ENCODE measurements at places on chromosomes 4 and X. TPM values are rescaled to one million over a fixed set of nuclear protein-coding genes. Genes with fewer than 3 reads are reported as not detected.

DNA sequence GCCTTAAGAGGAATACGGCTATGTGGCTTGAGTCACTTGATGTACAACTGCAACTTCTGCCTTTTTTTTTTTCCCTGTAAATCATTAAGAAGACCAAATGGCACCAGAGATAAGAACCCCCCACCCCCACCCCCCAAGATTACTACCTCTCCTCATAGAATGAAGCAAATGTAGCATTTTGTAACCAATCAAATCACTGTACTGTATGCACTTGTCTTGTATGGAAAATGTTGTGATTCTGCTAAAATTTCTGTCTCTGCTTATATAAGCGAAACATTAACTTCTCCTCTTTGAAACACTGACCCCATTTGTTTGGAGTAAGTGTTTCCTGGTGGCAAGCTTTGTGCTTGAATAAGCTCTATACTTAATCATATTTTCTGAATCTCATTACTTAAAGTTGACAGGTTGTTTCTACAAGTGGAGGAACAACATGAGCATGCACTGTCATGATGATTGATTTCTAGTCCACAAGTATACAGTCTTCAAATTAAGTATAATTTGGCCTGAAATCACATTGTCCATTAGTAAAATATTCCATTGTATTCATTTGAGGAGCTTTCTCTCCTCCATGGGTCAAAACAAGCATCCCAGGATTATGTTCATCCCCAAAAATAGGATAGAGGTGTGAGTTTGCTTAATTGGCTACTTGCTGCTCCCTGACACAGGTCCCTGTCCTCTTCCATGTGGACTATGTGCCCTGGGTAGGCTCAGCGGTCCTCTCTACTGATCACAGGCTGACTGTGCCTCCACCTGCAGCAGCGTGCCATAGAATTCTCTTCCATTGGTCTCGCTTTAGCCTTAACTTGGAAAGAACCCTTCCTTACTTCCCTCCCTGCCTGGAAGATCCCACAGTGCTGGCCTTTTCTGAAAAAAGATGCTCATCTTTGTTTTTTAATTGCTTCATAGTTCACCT, 104.0 kb upstream of the BMP2K start:
- no peak overlapping the region for H3K27ac ChIP-seq
- no peaks in the 10 kb centered on the region for H3K36me3 ChIP-seq
- no peak for DNase-seq
- peaks cover 13% of the 10 kb centered on the region for H3K27me3 ChIP-seq

Gene ADH1A
- not detected for total RNA-seq

Gene CPE
- total RNA-seq = 0.18 TPM

DNA sequence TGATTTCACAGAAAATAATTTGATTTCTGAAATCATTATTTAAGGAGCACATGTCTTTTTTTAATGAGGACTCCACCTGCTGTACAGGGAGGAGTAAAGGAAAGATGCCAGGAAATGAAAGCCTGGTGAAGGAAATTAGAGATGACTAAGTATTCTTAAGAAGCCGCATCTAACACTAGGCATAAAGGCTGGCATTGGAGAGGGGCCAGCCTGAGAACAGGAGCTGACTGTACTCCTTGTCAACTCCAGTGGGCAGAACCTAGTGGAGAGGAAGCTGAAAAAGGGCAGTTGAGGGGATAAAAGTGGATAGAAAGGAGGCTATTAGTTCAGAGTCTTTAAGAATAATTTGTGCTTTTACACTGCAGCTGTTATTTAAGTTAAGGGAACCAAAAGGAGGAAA, 393.0 kb downstream of the PPP1R2C start:
- no peaks in the 10 kb centered on the region for H3K27me3 ChIP-seq
- no peak overlapping the region for H3K27ac ChIP-seq
- no peak overlapping the region for H3K4me3 ChIP-seq
- H3K36me3 ChIP-seq = no peaks in the 10 kb centered on the region

- H3K36me3 ChIP-seq = no peaks in the 10 kb centered on the region
- H3K4me3 ChIP-seq = no peak overlapping the region
- no peak for DNase-seq
- no peaks in the 10 kb centered on the region for H3K4me1 ChIP-seq
- no peaks in the 10 kb centered on the region for H3K27me3 ChIP-seq
These were observed 659.7 kb downstream of the NLGN4X start for GRCh38 chrX:5568934-5569333.

DNA sequence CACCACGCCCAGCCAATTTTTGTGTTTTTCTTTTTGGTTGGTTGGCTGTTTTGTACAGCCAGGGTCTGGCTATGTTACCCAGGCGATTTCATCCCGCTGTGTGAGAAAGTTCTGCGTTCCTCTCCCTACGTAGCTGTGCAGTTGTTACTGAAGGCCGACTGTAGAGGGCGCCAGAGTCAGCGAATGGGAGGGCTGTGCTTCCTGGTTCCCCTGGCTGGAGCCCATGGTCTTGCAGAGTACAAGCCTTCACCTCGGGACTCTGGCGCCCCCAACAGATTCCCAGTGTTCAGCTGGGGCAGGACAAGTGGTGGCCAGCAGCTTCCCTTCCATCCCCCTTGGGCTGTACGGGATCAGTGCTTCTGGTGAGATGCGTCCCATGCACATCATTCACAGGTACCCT, 5.6 kb upstream of the CT45A1 start:
- no peak overlapping the region for H3K27ac ChIP-seq
- no peak overlapping the region for H3K4me3 ChIP-seq
- no peaks in the 10 kb centered on the region for H3K4me1 ChIP-seq
- peaks cover 3% of the 10 kb centered on the region for H3K27me3 ChIP-seq
- peak; percentile 10 for DNase-seq

Measured in activated T-helper 2 cell treated with anti-CD3 and anti-CD28 coated beads, Interferon-gamma antibody, Interleukin-2, Interleukin-4, amounts not matched to agents 10 μg/mL and 5 μg/mL and 100 μg/mL, durations not matched to agents 14 hours and 24 hours and 36 hours (primary cell).